ENCODE measurements at places on chromosomes 2 and 18.

DNA sequence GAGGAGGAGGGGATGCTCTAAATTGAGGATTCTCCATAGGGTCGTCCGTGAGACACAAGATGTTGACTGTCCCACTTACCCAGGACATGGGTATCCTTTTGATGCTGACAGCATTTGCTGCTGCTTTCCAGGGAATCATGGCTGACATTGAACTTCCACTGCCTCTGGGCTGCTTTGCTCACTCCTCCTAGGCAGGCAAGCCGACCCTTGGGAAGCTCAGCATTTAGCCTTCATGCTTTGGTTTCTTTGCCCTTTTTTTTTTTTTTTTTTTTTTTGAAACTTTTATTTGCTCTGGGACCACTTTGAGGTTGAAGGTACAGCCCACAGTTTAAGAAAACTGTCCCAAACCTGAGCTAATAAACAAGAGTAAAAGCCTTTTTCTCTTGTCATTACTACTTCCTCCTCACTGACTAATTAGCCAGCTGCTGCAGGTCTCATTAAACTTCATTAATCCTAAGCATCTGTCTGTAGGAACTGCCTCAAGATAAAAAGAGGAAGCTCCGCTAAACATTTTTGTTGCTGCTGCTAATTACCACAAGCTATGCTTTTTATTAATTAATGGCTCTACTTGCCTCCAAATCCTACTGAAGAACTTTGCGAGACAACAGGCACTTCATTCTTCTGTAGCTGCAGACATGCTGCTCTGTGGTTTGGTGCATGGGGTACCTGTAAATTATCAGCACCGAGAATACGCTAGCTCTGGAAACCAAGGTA lies 125.4 kb downstream of the SPTBN1 start:
- no peak for DNase-seq

DNA sequence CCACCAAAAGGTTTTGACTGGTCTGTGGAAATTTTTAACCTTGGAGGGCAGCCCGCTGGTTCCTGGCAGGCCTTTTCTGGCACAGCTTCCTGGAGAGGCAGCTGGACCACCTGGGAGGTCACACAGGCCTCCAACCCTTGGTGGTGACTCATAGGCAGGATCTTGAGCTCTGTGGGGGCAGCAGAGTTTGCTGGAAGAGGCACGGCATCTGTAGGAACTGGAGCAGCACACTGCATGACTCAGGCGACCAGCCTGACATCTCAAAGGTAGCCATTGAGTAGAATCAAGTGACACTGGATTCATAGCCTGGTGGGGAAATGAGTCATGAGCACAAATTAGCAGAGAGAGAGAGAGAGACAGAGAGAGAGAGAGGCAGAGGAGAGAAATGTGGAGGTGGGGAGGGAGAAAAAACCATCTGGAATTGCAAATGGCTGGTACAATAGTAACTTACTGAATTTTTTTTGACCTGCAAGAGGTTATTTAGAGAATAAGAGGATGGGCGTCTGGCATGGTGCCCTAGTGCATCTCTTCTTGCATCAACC lies 57.4 kb downstream of the TRPM8 start:
- DNase-seq = no peak

- DNase-seq = no peak
These were observed 156.3 kb downstream of the EML6 start for GRCh38 chr2:54879598-54880332.

- DNase-seq = no peak
These were observed 27.9 kb upstream of the CREG2 start for GRCh38 chr2:101415220-101415619.

GRCh38 chr2:147181351-147182029 lies 663.3 kb upstream of the ACVR2A start:
- DNase-seq = no peak

DNA sequence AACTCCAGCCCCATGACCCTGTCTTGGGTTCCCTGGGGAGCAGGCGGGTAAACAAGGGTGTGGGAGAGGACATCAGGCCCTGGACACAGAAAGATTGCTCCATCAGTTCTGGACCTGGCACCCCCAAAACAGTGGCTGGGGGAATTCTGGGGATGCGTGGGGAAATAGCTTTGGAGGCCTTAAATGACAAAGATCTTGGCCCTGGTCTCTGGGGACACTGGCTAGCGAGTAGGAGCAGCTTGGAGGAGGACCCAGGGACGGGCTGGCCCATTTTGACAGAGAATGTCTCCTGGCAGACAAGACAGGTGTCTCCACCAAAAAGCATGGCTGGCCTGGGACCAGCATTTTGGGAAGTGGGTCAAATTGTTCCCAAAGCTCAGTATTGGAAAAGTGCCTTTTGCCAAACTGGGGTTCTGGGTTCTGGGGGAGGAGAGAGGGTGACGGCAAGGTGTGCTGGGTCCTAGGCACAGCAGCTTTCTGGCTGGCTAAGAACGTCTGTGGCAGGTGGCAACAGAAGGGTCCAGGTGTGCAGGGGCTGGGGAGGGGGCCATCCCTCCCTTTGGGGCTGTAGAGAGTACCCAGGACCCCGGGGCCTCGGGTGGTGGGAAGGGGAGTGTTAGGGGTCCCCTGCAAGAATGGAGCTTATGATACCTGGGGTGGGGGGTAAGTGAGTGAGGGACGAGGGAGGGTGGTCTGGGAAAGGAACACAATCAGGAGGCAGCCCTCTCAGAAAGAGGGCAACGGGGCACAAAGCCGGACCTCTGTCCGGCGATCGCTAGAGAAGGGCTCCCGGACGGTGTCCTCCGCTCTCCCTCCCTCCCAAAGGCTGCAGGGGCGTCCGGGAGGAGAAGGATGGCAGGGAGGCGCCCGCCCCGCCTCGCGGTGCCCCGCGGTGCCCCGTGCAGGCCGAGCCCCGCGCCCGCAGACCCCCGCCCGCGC lies 556 bp downstream of the CYRIA start:
- no peak for DNase-seq

GRCh38 chr18:54813977-54814565 lies 14.2 kb upstream of the RAB27B start:
- no peak for DNase-seq

- DNase-seq = no peak
These were observed 154.6 kb downstream of the LOXHD1 start for GRCh38 chr18:46502444-46502843.

- no peak for DNase-seq
These were observed 15.4 kb upstream of the PMAIP1 start for GRCh38 chr18:59884351-59884750.

DNA sequence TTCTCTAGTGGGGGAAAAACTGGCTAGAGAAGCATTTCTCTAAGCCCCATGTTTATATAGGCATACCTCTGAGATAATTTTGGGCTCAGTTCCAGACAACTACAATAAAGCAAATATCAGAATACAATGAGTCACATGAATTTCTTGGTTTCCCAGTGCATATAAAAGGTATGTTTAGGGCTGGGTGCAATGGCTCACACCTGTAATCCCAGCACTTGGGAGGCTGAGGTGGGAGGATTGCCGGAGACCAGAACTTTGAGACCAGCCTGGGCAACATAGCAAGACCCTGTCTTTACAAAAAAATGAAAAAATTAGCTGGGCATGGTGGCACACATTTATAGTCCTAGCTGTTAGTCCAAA lies 22.2 kb downstream of the TSN start:
- DNase-seq = no peak

- no peak for DNase-seq
These were observed 172.2 kb upstream of the HAAO start for GRCh38 chr2:42964439-42965083.

DNA sequence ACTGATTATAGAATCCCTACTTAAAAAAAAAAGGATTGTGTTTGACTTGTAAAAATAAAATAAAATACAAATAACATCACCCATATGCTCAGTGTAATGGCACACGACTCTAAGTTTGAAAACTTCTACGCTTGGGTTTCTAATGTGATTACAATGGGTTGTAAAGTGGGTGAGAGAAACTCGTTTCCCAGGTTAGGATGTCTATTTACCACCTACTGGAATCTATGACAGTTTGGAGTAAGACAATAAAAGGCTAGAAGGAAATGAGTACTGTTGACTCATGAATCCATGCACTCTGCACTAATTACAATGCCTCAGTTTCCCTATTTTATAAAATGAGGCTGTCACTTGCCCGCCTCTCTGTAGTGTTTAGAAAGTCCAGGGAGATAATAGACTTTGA lies 204.2 kb upstream of the FBXO11 start:
- no peak for DNase-seq

DNA sequence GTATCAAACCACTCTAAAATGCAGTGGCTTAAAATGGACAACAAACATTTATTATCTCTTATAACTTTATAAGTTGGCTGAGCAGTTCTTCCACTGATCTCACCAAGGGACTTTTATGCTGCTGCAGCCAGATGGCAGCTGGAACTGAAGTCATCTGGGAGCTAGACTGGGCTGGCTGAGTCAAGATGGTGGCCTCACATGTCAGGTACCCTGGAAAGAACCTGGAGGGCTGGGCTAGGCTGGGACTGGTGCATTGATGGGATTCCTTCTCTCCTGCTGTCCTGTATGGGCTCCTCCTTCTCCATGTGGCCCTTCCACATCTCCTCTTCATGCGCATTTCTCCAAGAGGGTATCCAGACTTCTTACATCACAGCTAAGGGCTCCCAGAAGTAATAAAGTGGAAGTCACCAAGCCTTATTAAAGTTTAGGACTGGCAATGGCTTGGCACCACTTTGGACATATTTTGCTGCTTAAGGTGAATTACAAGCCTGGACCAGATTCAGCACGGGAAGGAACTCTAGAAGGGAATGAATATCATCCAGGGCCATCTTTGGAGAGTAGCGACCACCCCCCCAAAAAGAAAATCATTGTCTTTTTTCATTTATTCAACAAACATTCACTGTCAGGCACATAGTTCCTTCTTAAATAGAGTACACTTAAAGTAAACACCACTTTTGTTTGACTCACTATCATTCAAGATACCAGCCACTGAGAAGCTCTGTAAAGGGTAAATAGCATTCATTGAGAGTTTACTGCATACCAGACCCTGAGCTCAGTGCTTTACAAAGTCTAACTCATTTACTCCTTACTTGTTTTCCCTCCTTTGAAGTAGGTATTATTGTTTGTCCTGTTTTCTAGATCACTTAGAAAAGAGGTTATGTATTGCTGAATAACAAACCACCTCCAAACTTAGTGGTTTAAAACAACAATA lies 138.0 kb downstream of the ZFP36L2 start:
- no peak for DNase-seq

- no peak for DNase-seq
These were observed 96.4 kb downstream of the TRIB2 start for GRCh38 chr2:12813166-12813565.

- no peak for DNase-seq
These were observed 7.8 kb upstream of the ARHGAP25 start for GRCh38 chr2:68726608-68727367.

- DNase-seq = no peak
These were observed 68.6 kb downstream of the ZAP70 start for GRCh38 chr2:97781981-97782380.

DNA sequence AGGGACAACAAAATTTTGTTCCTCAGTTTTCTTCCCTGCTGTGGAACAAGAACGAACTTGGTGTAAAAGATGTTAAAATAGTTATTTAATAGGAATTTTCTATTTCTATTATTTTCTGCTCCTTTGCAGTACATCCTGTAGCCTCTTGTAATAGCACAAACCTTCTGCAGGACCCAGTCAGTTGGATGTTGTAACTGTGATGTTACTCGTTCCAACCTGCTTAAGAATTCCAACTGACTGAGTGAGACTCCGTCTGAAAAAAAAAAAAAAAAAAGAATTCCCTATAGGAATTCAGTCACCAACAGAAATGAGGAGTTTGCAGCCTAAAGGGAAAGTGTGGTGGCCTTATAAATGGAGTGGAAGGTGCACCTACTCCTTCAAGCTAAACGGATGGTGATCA lies 46.4 kb upstream of the CDH20 start:
- no peak for DNase-seq

GRCh38 chr2:191204433-191204832 lies 40.8 kb upstream of the MYO1B start:
- DNase-seq = no peak

- DNase-seq = no peak
These were observed 23.8 kb upstream of the YWHAQ start for GRCh38 chr2:9654452-9655100.

DNA sequence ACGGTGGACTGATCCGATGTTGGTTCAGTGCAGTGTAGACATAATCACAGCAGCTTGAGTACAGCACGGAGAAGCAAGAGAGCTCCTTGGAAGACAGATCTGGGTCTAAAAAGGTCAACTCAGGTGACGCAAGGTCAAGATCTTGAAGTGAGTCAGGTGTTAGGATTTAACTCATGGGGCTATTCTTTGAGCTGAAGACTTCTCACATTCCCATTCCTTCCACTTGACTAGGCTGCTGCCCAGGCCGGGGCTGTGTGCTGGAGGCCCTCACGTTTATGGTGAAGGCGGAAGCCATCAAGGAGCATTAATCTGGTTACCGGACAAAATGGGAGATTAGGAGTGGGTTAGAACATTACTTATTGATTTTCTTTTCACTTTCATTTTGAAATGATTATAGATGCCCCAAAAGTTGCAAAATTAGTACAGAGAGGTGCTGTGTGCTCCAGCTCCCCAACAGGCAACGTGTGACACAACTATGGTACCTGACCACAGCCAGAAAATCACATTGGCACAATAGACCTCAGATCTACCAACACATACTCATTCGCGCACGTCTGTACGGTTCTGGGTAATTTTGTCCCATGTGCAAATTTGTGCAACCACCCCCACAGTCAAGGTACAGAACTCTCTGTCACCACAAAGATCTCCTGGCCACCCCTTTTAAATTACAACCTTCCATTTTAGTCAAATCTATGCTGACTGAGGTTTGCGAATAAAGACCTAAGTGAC lies 77.6 kb upstream of the SEC11C start:
- no peak for DNase-seq

GRCh38 chr2:84888401-84889276 lies 7.8 kb upstream of the TRABD2A start:
- no peak for DNase-seq

DNA sequence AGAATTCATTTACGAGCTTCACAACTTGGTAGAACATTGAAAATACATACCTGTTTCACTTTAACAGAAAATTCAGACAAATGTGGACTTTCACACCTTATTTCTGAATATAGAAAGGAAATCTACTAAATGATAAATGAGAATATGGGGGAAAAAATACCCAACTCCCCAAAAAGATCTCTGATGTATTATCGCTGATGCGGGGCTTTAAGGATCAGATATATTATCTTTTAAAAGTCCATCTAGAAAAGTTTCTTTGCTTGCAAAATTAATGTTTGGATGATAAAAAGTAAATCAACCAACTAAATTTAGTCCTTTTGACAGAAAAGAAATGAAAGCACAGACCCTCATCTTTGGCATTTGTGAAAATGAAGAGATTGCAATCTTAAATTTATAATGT lies 540.1 kb upstream of the CHAC2 start:
- DNase-seq = no peak

GRCh38 chr2:231387904-231388724 lies 7.4 kb upstream of the B3GNT7 start:
- no peak for DNase-seq

DNA sequence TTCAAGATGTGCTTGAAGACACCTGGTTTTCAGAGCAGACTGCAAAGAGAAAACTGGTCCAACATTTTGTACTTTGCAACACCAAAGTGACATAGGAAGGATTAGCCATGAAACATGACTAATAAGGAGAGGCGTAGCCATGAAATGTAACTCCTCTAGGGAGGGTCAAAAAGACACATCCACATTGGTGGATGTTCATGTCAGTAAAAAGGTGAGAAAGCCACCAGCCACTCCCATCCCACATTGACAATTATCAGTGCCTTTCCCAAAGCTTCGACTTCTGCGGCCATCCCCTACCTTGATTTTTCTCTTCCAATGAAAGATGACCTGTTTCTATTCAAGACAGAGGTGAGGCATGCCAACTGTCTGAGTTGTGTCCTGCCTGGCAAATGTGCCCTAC lies 223.2 kb downstream of the ALK start:
- no peak for DNase-seq
